A172 (cell line): ENCODE measurements at places on chromosomes 4 and X. TPM values are rescaled to one million over a fixed set of nuclear protein-coding genes. Genes with fewer than 3 reads are reported as not detected.

DNA sequence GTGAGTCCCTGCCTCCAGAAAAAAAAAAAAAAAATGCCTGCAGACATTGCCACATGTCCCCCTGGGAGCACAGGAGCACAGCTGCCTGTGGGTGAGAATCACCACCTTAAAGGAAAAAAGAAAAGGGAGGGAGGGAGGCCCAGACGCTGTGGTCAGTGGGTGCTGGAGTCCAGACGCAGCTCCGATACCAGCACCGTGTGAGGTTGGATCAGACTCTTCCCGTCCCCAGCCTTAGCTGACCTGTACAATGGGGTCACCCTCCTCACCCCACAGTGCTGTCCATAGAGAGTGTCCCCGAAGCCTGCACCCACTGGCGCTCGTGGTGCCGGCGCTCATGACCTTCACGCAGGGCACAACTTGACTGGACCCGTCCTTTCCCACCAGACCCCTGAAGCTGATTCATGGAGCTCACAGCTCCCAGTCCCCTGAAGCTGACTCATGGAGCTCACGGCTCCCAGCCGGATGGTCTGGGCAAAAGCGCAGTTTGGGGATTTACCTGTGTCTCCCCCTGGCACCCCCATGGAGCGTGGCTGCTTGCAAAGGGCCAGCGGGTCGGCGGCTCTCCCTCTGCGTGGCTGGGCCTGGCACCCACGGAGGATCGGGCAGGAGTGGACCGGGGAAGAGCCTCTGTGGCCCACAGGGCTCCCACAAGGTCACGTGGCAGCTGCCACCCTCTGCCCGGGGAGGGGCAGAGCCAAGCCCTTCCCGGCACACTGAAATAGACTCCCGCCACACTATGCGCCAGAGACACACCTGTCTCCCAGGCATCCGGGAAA, 31.4 kb downstream of the ABLIM2 start:
- DNase-seq, result peak; percentile 40

GRCh38 chr4:32061916-32062315, 1341.7 kb downstream of the PCDH7 start:
- no peak for DNase-seq

GRCh38 chr4:86401826-86402225, 42.0 kb upstream of the MAPK10 start:
- DNase-seq, result no peak

- no peak for DNase-seq
Observed at GRCh38 chrX:25742334-25742733, 395.8 kb upstream of the MAGEB18 start.

GRCh38 chr4:77493120-77493752, 112.4 kb upstream of the CXCL13 start:
- no peak for DNase-seq

DNA sequence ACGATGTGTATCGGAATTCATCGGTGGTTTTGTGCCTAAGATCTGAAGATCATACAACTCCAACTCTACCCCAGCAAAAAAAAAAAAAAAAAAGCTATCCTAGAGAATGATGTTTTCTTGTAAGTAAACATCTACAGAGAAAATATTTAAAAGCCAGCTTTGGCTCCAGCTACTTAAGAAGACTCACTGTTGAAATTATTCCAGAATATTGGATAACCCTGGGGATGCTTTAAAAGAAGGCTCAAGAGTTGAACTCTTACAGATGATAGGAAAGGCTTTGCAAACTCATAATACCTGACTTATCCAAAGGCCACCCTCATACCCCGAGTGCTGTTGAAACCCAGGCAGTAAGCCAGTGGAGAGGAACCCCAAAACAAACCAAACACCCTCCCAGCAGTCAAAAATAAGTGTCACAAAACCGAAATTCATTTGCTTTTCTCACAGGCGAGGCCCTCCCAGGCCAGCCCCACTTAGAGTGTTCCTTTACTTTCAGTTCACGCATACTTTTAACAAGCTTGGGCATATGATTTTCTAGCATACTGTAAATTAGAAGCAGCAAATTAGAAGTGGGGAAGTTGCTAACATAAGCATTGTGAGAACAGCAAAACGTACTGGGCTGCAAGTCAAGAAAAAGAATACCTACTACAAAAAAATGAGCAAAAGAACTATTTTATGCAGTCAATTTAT, 2.7 kb upstream of the AMELX start:
- no peak for DNase-seq

- DNase-seq, result no peak
Observed at GRCh38 chr4:1381944-1382541, 24.2 kb downstream of the NKX1-1 start.

- DNase-seq, result no peak
Observed at GRCh38 chr4:4455210-4455865, 68.4 kb downstream of the NSG1 start.

DNA sequence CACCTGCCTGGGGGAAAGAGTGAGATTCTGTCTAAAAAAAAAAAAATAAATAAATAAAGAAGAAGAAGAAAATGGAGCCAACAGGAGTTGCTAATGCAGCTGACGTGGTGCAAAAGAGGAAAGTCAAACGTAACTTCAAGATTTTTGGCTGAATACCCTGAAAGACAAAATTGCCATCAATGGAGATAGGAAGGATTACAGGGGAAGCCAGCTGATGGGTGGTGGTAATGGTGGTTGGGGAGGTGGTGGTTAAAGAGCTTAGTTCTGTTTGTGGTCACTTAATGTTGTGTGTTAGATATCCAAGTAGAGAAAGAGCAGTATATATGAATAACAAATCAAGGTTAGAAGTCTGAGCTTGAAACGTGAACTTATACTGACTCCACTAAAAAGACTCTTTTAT, 225.4 kb downstream of the ARHGAP24 start:
- no peak for DNase-seq

GRCh38 chrX:8349816-8350544, 114.7 kb upstream of the VCX3B start:
- DNase-seq, result no peak

- no peak for DNase-seq
Observed at GRCh38 chrX:85017721-85018120, 14.0 kb downstream of the APOOL start.

DNA sequence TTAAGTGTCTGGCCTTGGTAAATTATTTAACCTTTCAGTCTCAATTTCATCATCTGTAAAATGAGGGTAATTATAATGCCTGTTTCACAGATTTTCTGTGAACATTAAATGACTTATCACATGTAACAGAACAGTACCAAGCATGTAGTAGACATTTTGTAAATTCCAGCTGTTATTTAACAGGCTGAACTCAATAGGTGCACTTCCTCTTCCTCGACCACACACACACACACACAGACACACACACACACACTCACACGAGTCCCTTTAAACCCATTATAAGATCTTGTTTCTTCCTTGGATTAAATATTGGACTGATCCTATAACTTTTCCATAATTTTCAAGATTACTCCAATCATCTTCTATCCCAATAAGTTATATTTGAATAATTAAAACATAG, 53.4 kb upstream of the COL25A1 start:
- no peak for DNase-seq

- DNase-seq, result no peak
Observed at GRCh38 chr4:138643827-138644226, 371.8 kb upstream of the NOCT start.

DNA sequence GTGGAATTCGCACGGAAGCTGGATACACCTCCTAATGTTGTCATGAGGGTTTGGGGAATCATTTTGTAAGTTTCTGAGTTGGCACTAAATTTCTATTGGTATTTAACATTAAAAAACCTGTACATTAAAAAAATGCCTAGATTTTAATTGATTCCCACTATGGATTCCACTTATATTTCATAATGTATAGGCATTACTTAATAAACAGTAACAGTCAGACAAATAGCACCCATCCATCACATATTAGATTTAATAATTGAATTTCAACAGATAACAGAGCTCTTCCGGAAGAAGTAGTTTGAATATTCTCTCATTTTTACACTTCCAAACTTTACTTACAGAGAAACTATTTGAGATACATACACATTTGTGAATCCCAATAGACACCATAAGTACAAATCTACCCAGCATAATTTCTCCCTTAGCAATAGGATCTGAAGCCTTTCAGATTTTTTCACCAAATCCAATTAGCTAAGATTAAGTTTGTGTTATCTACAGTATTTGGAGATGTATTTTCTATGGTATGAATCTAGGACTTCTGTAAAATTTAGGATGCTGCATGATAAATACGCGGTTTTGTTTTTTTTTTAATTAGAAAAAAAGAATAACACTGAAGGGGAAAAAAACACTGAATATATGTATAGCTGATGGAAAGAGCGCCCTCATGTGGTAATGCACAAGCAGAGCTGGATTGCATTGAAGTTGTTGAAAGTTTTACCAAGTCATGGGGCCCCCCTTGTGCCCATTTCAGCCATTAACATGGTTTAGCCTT, 12.2 kb upstream of the ODAM start:
- DNase-seq, result peak; percentile 32

DNA sequence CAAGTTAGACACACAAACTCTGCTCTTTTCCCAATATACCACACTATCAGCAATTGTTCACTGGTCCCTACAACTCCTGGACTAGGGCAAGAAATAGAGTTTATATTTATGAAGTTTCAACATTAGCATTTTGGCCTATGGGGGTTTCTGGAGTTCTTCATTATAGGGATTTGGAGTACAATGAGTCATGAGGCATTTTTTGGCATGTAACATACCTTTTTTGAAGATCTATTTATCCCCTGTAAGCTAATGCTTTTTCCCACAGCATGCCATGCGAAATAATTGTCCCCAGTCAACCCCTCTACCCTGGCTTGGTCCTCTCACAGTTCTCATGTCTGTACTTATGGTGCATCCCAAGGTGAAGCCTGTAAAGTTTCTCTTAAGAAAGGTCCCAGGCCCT, 36.7 kb upstream of the EDA2R start:
- DNase-seq, result no peak

DNA sequence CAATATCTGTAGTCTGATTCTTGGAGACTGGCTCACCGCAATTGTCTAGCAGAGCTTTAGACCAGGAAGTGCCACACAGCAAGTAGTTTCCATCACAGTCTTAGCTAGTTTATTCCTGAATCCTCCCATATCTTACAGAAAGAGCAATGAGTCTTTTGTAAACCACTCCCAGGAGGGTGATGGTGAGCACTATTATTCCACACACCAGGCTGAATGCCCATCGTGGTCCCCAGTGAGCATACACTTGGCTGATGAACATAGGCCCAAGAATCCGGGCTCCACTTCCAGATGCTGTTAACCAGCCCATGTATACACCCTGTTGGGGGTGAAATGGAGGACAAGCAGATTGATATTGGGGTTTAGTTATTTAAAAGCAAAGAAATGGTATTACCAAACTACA, 39.8 kb downstream of the PLK4 start:
- no peak for DNase-seq

- no peak for DNase-seq
Observed at GRCh38 chrX:23980011-23980441, 47.0 kb downstream of the KLHL15 start.

GRCh38 chr4:179751669-179752068, 2309.4 kb upstream of the AGA start:
- no peak for DNase-seq

DNA sequence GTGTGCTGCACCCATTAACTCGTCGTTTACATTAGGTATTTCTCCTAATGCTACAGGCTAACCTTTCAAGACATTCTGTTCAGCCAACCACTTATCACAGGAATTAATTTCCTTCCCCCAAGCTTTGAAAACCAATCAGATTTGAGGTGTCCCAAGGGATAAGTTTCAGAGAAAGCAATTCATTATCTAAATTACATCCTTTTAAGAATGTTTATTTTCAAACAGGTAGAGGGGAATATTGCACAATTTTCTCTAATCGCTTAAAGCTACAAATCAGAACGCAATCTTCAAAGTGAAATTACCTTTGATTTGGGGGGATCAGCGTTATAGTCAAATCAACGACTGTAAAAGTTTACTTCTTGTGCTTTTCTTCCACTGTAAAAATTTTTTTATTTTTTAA, 1.6 kb downstream of the CLOCK start:
- peak; percentile 14 for DNase-seq

GRCh38 chr4:72319601-72320021, 249.4 kb downstream of the ADAMTS3 start:
- DNase-seq, result peak; percentile 46

GRCh38 chrX:49951524-49952193, 29.3 kb downstream of the CLCN5 start:
- no peak for DNase-seq

DNA sequence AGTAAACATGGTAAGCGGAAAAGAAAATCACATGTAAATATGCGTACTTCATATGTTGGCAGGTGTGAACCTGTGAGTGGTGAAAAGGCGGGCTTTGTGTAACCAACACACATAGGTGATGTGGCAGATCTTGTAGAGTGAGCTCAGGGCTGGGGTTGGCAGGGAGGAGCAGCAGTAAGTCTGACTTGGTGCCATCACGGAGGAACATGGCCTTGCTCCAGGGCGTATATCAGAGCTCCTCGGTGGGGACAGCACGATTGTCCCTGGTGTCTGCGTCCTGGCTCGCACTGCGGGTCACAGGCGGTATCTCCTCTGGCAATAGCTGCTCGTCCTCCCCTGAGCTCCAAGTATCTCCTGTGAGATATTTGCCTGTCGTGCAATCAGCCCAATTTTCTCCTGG, 733.6 kb downstream of the TRIML1 start:
- DNase-seq, result no peak

GRCh38 chr4:14771094-14771493, 231.2 kb upstream of the CPEB2 start:
- no peak for DNase-seq

DNA sequence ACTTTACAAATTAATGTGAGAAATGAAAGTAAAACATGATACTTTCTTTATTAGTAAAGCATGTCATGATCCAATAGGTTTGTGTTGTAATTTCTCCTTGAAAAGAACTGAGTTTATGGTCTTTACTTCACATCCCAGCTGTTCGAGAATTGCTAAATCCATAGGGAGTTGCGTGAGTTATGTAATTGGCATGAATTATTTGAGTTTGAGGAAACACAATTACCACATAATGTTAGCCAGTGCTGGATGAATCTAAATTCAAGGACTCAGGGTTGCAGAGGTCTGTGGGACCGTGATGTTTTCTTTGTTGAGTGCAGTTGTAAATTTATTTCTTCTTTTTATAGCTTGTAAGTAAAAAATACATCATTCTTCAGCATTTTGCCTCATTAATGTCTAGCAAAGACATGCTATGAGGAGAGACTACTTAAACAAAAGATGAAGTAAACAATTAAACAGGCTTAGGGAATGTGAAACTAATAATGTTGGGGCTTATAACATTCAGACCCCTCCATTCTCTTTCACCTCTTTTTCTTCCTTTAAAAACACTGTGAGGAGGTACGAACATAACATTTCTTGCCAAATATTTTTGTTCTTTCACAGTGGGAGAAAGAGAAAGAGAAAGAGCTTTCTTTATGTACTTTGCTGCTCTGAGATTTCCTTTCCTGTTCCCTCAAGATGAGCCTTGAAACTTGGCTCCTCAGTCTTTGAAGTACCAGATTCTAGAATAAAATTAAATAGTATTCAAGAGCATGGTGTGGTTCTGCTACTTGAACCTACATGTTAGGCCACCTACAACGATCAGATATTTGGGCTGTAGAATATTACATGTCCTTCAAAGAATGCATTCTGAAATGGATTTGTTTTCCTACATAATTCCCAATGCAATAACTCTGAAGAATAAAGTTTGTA, 159.6 kb upstream of the ANK2 start:
- DNase-seq, result no peak

AMOT gene
- 1.7 and 3.2 TPM in 2 replicates for total RNA-seq

SOWAHD gene
- 0.72 TPM in 1 of 2 replicates, not detected in the other for total RNA-seq

DACH2 gene
- not detected in 2 replicates for total RNA-seq

ZNF630 gene
- total RNA-seq, result 2.7 and 3.5 TPM in 2 replicates

CENPC gene
- 7.2 and 8.3 TPM in 2 replicates for total RNA-seq

JADE3 gene
- 3.7 and 5.6 TPM in 2 replicates for total RNA-seq

ATRX gene
- 49.1 and 96.9 TPM in 2 replicates for total RNA-seq

EMCN gene
- not detected in 2 replicates for total RNA-seq

GAGE12E gene
- not detected in 2 replicates for total RNA-seq
